ENCODE measurements at places on chromosomes 11 and 22.

DNA sequence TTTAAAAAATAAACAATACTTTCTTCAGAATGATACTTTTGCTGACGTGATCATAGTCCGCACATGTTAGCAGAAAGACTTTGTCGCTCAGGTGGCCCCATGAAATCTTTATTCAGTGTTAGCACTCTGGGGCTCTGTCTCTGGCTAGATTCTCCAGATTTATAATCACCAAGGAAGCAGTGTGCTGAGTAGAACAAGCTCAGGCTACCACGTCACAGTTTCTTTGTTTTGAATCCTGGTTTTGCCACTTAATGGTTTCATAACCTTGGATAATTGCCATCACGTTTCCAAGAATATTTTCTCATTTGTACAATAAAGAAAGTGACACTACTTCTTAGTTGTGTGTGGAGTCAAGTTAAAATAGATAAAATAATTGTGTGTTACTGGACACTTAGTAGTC, 3.9 kb upstream of the MUC15 start:
- DNase-seq, result no peak

DNA sequence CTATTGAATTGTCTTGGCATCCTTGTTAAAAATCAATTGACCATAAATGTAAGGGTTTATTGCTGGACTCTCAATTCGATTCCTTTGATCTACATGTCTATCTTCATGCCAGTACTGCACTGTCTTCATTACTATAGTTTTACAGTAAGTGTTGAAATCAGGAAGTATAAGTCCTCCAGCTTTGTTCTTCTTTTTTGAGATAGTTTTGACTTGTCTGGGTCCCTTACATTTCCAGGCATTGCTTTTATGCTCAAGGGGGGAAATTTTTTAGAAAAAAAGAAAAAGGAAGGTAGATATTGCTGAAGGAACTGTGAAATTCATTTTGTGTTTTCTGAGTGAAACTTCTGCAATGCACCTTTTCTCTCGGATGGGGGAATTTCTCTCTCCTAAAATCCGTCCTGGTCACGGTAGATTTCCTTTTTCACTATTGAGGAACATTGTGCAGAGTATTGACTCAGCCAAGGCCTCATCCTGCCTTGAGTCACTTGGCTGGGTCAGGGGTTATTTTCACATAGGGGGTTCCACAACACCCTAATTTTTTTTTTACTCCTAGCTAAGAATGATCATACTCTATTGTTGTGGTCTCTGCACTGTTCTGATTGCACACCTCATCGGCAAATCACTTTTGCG, 2.8 kb upstream of the ACER3 start:
- DNase-seq, result no peak

- DNase-seq, result peak; percentile 88
Observed at GRCh38 chr11:7020183-7020917, at the start of the genes NLRP14 and ZNF214. TSS of gene NLRP14 (plus strand) at chr11:7020479. CDS start at chr11:7038587, 18,108 bp downstream. TSS of gene ZNF214 (minus strand) at chr11:7020346. CDS start at chr11:7002835, 17,511 bp downstream.

DNA sequence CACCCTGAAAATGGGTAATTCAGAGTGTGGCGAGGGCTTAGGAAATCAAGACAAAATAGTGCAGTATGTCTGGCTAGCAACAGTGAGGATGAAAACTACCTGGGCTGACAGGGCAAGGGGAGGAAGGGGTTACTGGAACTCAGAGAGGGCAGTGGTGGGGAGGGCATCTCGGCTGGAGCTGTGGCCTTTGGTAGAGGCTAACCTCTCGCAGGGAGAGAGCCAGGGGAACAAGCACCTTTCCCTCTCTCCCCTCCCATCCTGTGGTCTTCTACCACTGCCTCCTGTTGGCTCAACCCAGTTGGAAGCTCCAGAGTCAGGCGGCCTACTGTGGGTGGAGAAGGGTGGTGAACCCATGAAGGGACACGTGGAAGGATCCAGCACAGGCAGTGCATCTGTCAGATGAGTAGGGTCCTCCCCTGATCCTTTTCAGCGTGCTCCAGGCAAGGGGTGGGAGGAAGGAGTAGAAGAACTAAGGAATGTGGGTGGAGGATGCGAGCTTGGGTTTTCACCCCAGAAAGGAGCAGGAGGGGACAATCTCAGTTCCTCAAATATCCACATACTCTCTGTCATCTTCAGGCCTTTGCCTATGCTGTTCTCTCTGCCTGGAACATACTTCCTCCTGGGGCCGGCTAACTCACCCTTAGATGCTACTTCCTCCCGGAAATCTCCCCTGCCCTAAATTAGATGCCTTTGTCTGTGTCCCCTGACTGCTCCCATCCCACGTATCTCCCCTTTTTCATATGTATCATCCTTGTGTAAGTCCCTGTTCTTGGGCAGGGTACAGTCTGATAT, 6.2 kb upstream of the KCNE3 start:
- DNase-seq, result no peak

DNA sequence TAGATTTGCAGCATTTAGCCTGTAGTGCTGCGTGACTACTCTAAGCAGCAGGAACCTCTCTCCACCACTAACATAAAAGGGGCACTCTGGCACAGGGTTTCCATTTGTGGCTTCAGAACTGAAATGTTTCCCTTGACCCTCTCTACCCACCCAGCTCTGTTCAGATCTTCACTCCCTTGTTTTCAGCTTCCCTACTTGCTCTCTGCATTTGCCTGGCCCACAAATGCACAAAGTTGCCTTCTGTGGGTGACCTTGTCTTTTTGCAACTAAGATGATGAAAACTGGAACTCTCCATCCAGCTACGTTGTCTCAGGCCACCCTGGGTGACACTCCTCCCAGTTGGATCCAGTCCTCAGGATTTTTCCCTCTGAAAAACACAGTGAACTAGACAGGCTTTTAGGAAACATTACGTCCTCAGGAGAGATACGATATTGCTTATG, 19.8 kb upstream of the PSMA1 start:
- no peak for DNase-seq

DNA sequence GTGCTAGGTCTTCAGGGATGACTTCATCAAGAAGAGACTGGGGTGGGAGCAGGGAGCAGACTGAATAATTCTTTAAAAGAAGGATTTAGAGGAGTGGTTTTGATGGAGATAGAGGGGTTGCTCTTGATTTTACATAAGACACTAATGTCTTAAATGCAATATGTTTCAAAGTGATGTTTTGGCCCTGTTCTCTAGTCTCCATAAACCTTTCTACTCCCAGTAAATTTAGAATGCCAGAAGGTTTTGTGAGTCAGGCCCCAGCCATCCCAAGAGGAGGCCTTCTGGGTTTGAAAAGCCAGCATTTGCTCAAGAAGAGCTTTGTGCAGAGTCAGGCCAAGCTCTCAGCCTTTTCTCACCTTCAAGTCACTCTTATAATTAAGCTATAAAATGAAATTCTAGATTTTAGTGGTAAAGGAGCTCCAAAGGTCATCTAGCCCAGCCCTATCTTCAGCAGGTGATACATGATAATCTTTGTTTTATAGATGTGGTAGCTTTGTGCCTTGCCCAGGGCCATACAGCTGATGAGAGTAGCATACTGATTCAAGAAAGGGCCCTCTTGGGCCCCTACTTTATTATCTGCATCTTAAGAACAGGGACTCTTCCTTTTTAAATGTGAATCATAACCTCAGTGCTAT, 122.8 kb upstream of the MTNR1B start:
- no peak for DNase-seq

GRCh38 chr22:38844315-38845003, 631 bp upstream of the NPTXR start:
- DNase-seq, result no peak

DNA sequence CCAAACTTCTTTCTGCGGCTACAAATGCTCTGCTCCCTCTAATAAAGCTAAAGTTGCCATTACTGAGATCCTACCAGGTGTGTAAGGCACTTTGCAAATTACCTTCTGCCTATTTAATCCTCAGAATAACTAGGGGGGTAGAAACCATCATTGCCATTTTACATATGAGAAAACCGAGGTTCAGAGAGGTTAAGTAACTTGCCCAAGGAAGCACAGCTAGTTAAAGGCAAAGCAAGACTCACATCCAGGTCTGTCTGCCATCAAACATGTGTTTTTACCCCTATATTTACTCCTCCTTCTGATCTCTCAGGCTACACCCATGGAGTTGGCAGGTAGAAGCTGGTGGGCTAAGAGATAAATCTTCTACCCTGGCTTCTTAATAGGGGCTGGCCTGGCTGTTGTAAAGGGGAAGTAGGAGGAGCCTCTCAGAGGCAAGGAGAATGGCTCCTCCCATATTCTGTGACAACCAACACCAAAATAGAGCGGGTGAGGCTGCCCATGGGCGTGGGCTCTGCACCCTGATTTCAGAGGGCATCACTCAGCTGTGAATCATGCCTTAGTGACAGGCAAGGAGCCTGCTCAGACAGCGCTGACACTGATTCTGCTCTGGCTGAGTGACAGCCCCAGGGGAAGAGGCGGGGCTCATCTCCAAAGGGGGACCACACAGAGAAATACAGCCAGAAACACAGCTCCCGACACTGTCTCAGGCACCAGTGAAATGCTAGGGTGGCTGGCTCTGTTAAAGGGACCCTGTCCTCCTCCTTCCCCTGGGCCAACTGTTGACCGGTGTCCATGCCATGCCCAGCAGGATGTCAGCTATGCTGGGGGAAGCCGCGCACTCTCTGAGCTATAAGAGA, 106.8 kb downstream of the ABTB2 start:
- DNase-seq, result no peak

GRCh38 chr11:64176751-64177150, 9.2 kb upstream of the STIP1 start:
- DNase-seq, result no peak

- no peak for DNase-seq
Observed at GRCh38 chr11:106853850-106854401, 164.3 kb downstream of the GUCY1A2 start.

DNA sequence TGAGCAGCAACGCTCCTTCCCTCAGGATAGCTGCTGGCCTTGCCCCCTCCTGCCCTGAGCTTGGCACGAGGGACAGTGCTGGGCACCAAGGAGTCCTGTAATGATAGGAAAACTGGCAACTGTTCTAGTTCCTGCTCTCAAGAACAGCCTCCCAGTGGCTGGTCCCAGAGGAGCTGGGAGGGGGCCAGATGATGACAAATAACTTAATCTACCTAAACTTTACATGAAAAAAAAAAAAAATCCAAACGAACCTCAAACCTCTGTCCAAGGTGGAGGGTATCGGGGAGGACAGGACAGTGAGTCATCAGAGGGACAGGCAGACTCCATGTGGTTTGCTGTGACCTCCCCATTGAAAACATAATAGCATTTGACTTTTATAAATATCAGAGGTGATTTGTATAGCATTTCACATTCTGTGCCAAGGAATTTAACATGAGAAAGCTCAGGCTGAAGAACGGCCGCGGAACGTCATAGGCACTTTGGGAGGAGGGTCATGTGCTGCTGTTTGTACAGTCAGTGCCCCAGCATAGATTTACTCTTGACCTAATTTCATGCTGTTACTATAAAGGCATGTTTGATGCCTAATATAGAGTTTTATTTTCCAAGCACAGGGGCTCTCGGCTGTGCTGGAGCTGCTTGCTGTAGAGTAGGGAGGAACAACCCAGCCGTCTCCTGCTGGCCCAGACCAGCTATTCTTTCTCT, 98.2 kb upstream of the NNMT start:
- no peak for DNase-seq

DNA sequence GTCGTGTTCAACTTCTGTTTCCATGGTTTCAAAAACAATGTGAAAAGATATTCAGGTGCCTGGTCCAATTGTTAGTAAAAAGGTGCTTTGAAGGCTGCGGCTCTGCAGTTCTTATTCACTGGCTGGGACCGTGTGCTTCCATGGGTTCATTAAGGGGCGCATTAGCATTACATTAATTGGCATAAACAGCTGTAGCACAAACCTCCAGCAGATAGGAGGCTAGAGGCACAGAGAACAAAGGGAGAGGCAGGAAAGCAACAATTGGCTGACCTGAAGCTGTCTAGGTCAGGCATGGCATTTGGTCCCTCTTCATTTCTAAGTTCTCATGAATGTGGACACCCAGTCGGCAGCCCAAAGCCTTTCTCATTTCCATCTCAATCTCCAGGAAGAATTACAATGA, 16.6 kb downstream of the PAK1 start:
- DNase-seq, result no peak

GRCh38 chr11:17596310-17596669, 49.2 kb downstream of the OTOG start:
- no peak for DNase-seq

DNA sequence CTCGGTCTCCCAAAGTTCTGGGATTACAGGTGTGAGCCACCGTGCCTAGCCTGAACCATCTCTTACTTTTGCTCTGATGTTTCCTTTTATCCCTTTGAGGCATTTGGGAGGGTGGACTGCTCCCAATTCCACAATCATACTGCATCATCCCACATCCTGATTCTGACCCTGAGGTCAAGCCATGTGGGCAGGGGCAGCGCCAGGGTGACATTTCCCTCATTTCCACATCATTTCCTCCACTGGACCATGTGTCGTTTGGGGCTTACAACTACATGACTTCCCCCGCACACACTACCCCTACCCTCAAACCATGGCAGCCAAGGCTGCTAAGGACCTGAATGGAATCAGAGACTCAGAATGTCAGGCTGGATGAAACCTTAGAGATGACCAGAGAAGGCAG, 26.4 kb upstream of the ZBTB16 start:
- no peak for DNase-seq

DNA sequence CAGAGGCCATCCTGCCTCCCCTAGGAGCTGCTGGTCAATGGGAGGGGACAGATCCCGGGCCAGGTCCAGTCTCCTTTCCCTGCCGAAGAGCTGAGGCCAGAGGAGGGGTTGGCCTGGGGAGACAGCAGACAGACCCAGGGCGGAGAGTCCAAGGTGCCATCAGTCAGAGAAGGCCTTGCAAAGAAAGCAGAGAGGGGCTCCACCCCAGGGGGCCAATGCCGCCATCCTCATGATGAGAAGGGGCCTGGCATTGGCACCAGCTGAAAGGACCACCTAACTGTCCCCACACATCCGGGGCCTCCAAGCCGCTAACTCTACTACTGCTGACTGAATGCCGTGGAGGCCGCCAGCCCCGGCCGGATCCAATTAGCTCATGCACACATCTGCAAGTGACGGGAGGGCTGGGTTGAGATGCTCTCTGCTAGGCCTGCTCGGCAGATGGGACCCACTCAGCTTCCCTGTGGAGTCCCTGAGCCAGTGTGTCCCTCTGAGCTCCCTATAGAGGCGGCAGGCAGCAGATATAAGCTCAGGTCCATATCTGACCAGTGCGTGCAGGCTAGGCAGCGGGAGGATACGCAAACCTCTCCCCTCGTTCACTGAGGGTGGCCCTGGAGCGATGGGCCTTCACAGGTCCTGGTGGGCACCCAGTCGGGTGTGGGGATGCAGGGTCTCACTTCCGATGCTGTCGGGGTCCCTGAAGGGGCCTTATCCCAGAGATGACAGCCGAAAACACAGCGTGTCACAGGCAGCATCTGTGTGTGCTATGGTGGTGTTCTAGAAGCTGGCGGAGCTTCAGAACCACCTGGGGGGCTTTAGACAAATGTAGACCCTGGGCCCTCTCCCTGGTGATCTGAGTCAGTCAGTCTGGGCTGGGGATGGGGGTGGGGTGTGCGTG, 183.9 kb downstream of the CTTN start:
- DNase-seq, result no peak

DNA sequence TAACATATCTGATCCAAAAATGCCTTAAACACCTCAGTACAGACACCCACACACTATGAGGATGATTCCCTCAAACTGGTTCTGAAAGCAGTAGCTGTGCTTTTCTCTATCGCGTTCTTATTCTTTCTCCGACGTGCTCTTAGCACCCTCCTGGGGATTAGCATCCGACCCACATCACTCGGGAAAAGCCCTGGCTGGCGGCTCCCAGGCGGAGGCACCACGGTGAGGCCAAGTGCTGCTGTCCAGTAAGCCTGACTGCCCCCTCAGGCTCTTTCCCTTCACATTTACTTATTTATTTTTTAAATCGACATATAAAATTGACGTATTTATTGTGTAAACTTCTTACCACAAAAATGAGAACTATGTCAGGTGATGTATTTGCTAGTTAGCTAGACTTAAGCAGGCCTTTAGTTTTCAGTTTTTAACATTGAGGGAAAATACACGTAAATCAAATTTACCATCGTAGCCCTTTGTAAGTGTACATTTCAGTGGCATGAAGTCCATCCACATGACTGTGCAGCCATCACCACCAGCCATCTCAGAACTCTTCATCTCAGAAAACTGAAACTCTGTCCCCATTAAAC, 19.2 kb downstream of the TBX1 start:
- DNase-seq, result no peak

Measured in amniotic stem cell (primary cell).